ENCODE measurements at places on chromosomes 3 and 15.

GRCh38 chr3:45486926-45487325 lies 98.5 kb downstream of the LARS2 start:
- DNase-seq: no peak

GRCh38 chr15:70505411-70505919 lies 257.9 kb downstream of the UACA start:
- DNase-seq: no peak

- peak; percentile 16 for DNase-seq
Measured at GRCh38 chr15:82538961-82539690, 1.1 kb downstream of the RPS17 start.

DNA sequence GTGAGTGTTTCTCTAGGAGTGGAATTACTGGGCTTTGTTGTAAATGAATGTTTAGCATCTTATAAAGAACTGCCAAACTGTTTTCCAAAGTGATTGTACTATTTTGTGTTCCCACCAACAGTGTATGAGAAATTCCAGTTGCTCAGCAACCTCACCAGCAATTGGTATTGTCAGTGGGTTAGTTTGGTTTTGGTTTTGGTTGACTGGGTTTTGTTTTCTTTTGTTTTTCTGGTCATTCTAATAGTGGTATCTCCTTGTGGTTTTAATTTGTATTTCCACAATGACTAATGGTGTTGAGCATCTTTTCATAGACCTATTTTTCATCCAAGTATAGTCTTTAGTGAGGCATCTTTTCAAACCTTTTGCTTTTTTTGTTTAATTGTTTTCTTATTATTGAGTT lies 27.1 kb downstream of the FILIP1L start:
- no peak for DNase-seq

DNA sequence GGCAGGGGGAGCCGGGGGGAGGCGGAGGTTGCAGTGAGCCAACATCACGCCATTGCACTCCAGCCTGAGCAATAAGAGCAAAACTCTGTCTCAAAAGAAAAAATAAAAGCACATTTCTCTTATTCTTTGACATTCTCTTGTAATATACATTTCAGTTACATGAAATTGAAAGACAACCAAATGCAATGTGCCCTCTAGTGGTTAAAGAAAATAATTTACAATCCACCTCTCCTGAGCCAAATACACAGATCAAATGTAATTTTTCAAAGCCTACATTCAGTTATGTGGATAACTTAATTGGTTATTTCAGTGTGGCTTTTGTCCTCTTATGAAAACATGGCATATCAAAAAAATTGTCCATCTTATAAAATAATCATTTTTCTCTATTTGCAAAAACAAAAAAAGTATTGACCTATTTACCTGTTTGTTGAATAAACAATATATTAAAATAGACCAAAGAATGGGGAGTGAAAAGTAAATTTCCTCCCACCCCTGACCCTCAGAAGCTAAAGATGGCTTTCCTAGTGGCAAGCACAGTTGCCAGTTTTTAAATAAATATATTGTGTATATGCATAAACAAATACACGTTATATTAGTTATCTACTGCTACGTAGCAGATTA lies 14.2 kb upstream of the U2SURP start:
- DNase-seq: peak; percentile 50

DNA sequence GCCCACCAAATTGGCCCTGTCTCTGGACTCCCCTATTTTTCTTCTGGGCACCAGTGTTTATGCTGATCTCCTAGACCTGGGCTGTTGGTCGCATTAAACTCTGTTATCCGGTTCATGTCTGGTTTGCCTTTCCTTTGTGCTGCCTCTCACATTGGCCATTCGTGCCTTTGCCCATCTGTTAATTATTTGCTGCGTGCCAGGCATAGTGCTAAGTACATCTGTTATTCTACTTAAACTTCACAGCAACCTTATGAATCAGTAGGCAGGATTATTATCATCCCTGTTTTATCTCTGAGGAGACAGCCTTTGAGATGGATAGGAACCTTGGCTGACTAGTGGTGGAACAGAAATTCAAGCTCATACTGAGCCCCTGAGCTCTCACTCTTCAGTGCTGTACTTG lies 76.0 kb downstream of the THSD4 start:
- DNase-seq: no peak

- DNase-seq: no peak
Measured at GRCh38 chr15:63457379-63457778, 47.0 kb upstream of the USP3 start.

DNA sequence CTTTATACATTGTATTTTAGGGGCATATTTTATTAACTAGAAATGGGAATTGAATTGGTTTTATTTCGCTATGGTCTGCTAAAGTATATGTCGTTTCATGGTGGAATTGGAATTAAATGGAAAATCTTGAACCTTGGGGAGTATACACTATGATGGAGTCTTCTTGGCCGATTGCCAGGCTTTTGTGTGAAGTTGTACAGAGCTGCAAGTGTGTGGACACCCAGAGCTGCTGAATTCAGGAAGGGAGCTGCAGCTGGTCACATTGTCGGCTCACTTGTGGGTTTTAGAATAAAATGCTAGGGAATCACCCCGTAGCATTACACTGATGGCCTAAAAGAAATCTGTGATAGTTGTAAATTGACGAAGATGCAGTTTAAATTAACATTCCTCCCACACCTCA lies 35.1 kb downstream of the USP3 start:
- no peak for DNase-seq

DNA sequence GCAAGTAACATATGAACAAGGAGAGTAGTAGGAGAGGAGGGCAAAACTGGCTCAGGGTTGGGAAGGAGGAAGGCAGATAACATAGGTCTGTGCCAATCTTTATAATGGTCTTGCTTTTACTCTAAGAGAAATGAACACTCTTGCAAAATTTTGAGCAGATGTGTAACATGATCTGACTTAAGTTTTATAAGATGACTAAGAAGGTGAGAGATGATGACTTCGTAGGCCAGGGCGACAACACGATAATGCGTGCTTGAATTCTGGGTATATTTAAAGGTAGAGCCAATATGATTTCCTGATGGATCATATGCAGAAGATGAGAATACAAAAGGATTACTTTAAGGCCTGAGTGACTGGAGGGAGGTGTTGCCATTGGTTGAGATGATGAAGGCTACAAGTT lies 265.4 kb upstream of the KCNMB2 start:
- no peak for DNase-seq

DNA sequence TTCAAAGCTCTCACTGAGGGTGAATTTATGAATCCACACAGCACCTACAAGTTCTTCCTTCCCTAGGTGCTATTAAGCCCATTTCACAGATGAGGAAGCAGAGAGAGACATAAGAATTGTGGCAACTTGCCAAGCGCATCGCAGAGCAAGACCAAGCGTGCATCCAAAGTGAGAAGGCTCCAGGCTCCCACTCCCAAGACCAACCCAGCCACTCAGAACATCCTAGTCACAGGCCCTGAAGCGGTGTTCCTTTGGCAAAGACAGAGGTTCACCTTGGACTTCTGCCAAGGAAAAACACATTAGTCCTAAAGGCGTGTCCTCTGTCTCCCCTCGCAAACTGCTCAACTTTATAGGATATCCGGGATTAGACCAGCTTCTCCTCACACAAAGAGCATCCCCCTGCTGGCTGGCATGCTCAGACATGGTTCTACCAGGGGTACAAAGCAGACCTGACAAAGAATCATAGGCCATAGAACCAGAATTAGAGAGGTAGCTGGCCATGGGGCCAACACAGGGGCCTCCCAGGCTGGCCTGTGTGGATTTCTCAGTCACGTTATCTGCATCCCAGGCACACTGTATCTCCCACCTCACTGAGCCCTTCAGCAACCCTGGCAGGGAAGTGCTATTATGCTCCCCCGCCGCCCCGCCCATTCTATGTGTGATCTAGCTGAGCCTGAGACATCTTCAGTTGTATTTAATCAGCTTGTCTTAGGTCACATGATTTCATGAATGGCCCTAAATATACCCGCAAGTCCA lies 160.2 kb downstream of the FOXP1 start:
- DNase-seq: no peak

- DNase-seq: no peak
Measured at GRCh38 chr3:37945807-37946530, 44.6 kb upstream of the VILL start.

- no peak for DNase-seq
Measured at GRCh38 chr15:40789119-40789518, 17.8 kb upstream of the ZFYVE19 start.

DNA sequence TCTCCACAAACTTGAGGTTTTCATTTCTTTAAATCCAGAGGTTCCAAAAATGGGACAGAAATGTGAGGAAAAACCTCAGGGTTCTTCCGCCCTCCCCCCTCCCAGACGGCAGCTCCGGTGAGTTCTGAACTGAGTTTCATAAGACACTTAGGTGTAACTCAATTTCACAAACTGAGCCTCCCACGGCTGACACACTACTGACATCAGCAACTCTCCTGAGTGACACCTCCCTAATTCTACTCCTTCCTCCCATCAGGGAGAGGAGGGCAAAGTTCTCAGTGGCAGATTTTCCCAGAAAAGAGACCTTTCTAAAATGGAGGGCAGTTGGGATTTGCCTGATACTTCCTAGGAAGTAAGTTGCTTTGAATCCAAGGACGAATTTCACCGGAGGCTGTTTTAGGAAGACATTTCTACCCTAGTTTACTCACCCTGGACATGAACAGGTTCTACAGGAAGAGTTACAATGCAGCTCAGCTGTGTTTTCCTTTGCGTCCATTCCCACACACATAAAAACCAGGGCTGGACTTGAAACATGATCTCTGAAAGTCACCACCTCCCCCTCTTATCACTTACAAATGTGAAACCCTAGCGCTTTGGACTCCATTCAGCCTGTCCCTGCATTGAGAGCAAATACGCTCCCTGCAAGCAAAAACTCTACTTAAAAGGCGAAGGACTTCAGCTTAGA lies 78.1 kb upstream of the LMOD3 start:
- DNase-seq: no peak

DNA sequence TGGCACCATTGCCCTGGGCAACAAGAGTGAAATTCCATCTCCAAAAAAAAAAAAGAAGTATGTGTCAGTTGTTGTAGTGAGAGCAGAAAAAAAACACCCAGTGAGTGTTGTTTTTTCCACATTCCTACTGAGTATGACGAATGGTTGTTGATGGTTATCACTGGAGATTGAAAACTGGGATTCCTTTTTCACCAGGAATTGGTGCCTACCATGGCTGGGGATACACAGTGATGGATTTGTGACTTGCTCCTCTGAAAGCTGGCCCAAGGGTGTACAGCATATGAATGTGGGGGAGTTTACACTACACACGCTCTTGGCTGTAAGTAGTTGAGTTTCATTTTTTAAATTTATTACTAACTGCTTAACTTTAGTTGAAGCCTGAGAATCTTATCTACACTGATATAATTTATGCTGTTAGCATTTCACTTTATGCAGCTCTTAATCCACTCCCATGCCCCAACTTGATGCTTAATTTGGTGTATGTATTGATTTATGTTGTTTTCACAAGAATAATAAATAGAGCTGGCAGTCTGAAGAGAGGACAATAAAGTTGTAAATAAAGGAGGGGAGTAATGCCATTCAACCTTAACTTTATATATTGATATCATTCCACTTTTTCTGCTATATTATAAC lies 56.0 kb upstream of the MME start:
- no peak for DNase-seq

- no peak for DNase-seq
Measured at GRCh38 chr3:10548992-10549391, 43.6 kb upstream of the ATP2B2 start.

DNA sequence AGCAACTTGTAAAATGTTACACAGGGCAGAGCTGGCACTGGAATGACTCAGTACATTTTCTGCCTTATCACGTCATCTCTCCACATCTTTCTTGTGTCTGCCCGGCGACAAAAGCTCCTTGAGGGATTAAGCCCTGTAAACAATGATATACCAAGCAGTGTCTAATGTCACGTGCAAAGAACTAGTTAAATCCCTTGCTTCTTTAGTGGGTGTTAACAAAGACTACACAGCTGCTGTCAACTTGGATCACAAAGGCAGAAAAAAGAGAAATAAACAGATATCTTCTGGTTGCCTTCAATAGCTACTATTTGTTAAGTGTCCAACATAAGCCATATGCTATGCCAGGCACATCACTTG lies 48.1 kb upstream of the FRMD4B start:
- no peak for DNase-seq

- DNase-seq: no peak
Measured at GRCh38 chr3:46607603-46608028, 4.7 kb upstream of the FAM240A start.

GRCh38 chr3:165403666-165404065 lies 207.5 kb upstream of the SLITRK3 start:
- no peak for DNase-seq
